ENCODE measurements at places on chromosomes 6 and 20. TPM values are rescaled to one million over a fixed set of nuclear protein-coding genes. Genes with fewer than 3 reads are reported as not detected.

GRCh38 chr20:51142448-51142847, 119.5 kb upstream of the KCNG1 start:
- DNase-seq, result no peak

DNA sequence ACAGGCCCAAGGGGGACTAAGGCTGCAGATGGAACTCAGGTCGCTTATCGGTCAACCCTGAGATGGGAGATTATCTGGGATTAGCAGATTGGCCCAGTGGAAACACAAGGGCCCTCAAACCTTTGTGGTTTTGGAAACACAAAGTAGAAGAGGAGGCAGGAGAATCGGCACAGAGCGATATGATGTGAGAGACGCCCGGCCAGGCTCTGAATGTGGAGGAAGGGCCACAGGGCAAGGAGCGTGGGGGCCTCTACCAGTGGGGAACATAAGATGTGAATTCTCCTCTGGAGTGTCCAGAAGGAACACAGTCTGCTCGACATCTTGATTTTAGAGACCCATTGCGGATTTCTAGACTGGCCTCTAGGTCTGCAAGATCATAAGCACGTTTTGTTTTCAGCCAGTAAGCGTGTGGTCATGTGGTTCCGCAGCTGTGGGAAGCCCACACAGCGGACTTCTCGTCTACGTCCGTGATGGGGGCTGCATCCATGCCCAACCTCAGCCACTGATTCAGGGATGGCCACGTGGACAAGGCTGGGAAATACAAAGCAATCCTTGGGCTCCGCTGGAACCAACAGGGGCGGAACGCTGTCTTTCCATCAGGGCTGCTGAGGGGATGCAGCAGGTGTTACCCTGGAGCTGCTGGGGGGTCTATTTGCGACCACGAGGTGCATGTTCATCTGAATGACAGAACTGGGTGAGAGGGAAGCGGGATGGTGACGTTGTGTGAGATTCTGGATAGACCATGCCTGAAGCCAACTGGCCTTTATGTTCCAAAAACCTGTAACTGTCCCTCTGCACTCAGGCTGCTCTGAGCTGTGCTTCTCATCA, 127.6 kb upstream of the PMEPA1 start:
- no peak for DNase-seq

DNA sequence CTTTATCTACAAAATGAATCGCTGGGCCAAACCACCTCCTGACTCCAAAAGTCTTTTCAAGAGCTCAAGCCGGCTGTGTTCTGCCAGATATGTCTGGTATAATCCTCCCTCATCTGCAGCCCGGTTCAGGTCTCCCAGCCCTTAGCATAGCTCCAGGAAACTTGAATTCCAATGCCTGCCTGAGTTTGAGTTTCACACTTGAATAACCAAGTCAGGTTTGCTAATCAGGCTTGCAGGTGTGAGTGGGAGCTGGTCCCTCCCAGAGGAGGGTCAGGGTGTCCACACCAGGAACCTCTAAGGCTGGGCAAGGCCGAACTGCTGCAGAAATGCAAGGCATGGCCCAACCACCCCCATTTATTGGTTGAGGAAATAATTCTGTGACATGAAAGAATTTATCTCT, 96.6 kb downstream of the TMEM242 start:
- no peak for DNase-seq

- no peak for DNase-seq
Observed at GRCh38 chr6:16948396-16948795, 153.5 kb upstream of the STMND1 start.

- DNase-seq, result no peak
Observed at GRCh38 chr6:139020689-139021088, 7.9 kb upstream of the ABRACL start.

DNA sequence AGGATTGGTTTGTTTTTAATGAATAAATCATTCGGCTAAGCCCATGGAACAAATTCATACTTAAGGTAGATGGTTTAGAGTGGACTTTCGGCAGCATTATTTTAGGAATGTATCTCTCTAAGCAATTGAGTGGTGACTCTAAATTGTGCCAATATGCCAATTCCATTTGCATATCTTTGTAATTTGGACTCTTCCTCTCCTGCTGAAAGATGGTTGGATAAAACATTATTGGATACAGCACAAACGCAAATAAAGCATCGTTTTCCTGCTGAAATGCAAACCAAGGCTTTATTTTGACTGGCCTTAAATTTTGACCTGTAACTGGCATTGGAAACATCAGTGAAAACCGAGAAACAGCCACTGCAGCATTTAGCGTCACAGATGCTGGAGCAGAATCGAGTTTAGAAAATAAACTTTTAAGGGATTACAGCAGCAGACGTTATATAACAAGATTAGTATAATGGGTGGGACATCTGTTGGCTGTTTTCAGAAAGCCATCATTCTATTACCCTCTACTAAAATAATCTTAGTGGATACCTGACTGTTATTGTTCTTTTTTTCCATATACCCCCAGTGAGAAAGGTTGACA, 726.0 kb downstream of the KIF16B start:
- DNase-seq, result no peak

- DNase-seq, result no peak
Observed at GRCh38 chr20:37418591-37419109, 72.7 kb downstream of the SRC start.

DNA sequence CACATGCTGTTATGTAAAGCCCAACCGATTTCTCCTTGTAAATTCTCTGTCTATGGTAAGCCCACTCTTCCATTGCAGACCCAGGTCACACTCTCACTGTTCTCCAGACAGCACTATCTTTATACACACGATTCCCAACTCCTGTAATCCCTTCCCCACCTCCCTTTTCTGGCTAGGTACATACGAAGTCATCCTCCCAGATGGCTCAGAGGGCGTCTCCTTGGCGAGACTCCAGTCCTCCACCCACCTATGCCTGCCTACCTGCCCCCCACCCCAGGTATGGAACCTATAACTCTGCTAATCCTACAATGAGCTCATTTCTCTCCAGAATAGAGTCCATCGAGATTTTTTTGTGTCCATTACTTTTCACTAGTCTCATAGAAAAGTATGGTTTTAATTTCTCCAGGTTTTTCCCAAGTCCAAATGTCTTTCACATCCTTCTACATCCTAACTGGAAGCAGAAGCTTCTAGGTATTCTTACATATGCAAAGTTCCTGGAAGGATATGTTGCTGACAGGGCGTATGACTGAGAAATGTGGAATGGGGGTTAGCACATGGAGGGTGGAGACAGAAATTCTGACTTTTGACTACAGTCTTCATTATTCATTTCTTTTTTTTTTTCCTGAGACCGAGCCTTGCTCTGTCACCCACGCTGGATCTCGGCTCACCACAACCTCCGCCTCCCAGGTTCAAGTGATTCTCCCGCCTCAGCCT, 22.8 kb downstream of the SCML4 start:
- no peak for DNase-seq

- DNase-seq, result no peak
Observed at GRCh38 chr6:158662607-158662953, 12.7 kb downstream of the SYTL3 start.

- DNase-seq, result no peak
Observed at GRCh38 chr20:10848810-10849370, 175.1 kb upstream of the JAG1 start.

DNA sequence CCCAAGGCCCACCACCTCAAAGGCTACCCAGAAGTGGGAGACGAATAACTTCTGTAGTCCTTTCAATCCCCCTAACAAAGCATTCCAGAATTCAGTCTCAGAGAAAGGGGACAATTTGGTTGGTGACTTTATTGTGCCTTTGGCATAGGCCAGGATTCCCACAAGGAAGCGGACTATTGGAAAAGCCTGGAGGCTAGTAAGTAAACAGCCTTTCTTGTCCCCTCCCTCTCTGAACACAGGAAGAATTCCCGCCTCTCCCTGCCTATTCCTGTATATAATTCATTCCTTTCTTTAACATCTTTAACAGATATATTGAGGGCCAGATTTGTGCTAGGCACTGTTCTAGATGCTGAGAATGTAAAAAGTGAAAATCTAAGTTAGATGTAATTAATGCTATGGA, 36.1 kb downstream of the RNF8 start:
- no peak for DNase-seq

DNA sequence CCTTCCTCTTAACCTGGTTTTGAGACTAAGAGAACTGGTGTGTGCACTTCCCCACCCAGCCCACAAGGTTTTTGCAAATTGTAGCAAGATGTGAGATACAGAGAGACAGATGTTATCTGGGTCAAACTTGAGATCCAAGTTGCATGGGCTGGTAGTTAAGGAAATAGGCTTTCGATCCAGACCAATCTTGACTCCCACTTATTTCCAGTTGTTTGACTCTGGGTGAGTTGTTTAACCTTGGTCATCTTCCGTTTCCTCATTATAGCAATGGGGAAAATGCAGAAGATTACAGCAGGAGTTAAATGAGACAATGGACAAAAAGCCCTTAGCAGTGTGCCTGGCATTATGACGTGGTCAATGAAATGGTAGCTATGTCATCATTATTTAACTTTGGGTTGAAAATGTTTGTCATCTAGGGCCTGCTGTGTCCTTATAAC, 1.7 kb downstream of the SNX21 start:
- DNase-seq, result no peak

GRCh38 chr20:4227085-4227821, 211.9 kb upstream of the RNF24 start:
- DNase-seq, result no peak

The PAK5 gene
- total RNA-seq, result not detected

The FBXO5 gene
- total RNA-seq, result 5.4 TPM

The NKAPL gene
- 1.3 TPM for total RNA-seq

The BNIP5 gene
- total RNA-seq, result not detected

The PTGIS gene
- 229 TPM for total RNA-seq

All from omental fat pad (tissue), 4 donors.